ENCODE measurements at places on chromosomes 1 and 21. TPM values are rescaled to one million over a fixed set of nuclear protein-coding genes. Genes with fewer than 3 reads are reported as not detected.

Gene EXO1
- 5.6 TPM for total RNA-seq

Gene FALEC
- not detected for total RNA-seq

Gene C1orf141
- total RNA-seq, result not detected

Gene CYP2J2
- 1.0 TPM for total RNA-seq

Gene S100A14
- 1.4 TPM for total RNA-seq

Gene SDC3
- 35.6 TPM for total RNA-seq

Gene CCDC30
- total RNA-seq, result 0.13 TPM

Gene C4BPA
- total RNA-seq, result not detected

Gene KRTAP11-1
- total RNA-seq, result not detected

Gene TSPEAR
- not detected for total RNA-seq

Gene KPRP
- total RNA-seq, result not detected

Gene NR0B2
- not detected for total RNA-seq

Gene RGSL1
- not detected for total RNA-seq

Gene RPL5
- 2,725 TPM for total RNA-seq

Gene FCGR1A
- not detected for total RNA-seq

Gene CLCN6
- 17.1 TPM for total RNA-seq

Gene SLC5A3
- 5.7 TPM for total RNA-seq

Gene METTL18
- 5.4 TPM for total RNA-seq

Gene ACKR1
- total RNA-seq, result 0.64 TPM

Data from epithelial cell of alveolus of lung (primary cell).